ENCODE measurements at places on chromosomes 3 and 15. TPM values are rescaled to one million over a fixed set of nuclear protein-coding genes. Genes with fewer than 3 reads are reported as not detected.

- no peak for DNase-seq
These were observed 73.4 kb downstream of the NR2F2 start for GRCh38 chr15:96403932-96404331.

DNA sequence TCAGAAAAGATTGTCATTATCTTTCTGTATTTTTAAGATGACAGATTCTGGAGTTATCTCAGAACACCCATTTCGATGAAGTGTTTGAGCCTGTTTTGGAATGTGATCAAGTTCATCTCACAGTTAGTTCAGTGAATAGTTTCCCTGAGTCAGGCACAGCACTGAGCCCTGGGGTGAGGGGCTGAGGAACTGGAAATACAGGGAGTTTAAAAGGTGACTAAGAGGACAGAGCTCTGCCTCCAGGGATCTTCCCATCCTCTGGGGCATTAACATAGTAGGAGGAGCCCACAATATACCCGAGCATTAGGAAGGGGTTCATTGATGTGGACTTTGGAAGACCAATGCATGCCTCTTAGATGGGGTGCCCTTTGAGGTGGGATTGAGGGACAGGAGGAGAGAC, 355.1 kb downstream of the CLSTN2 start:
- no peak for DNase-seq

- no peak for DNase-seq
These were observed 229.7 kb upstream of the ICE2 start for GRCh38 chr15:60708684-60709083.

DNA sequence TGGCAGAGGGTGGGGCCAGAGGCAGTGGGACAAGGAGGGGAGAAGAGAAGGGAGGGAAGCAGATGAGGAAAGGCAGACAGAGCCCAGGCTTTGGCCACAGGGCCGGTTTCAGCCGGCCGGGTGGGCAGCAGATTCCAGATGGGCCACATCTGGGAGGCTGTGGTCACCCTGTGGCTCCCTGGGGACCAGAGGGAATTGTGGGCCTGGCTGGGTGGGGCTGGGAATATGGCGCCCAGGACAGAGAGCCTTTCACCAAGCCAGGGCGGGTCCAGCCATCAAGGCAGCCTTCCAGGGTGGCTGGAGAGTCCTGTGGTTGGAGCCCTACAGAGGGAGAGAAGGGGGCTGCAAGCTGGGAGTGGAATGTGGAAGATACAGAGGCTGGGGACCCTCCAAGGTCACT, 18.9 kb downstream of the PTH1R start:
- no peak for DNase-seq

GRCh38 chr3:159616234-159616825, 372.3 kb upstream of the IL12A start:
- peak; percentile 71 for DNase-seq

DNA sequence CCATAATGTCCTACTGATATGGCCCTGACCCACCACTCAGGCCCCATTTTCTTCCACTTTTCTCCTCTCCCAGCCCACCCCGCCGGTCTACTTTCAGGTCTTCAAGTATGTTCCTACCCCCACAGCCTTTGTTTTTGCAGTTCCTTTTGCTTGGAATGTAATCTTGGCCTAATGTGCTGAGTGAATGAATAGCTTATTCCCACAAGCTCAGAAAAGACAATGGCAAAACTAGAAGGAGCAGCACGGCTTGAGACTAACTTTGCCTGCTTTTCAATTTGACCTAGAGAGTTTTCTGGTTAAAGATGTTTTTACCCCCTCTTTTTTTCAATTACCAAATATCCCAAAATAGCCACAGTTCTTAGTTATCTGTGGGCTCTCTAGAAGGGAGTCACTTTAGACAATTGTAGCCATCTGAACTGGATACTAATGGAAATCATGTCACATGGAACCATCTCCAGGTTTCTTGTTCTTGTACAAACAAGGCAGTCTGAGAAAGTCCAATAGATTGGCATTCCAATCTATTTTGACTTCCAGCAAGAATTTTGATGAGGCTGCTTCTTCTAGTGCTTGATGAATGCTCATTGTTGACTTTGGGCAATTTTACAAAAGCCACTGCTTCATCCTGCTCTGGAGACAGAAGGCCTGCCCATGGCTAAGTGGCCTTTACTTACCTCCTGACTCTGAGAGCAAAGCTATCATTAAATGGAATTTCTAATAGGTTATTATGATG, 16.3 kb upstream of the LMCD1 start:
- no peak for DNase-seq

DNA sequence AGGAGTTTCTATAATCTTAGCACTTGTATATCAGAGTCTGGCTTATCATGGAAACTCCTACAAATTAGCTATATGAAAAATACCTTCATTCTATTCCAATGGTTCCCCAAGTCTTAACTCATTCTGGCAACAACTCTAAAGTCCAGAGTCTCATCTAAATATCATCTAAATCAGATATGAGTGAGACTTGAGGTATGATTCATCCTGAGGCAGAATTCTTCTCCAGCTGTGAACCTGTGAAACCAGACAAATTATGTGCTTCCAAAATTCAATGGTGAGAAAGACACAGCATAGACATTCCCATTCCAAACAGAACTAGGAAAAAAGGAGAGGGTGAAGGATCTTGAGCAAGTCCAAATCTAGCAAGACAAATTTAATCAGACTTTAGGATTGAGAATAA, 138.8 kb downstream of the THRB start:
- no peak for DNase-seq

GRCh38 chr3:124577494-124578167, 152.6 kb upstream of the UMPS start:
- DNase-seq: no peak

Gene CP
- 30.7 TPM for total RNA-seq

Gene SCN11A
- total RNA-seq: 0.03 TPM

Gene GOLGA8M
- 0.74 TPM for total RNA-seq

Gene LOXL1
- total RNA-seq: 27.1 TPM

Gene HRG
- not detected for total RNA-seq

Gene SEMA3B
- total RNA-seq: 99.9 TPM
